Hepatic stellate cell (primary cell): ENCODE measurements at places on chromosomes 5 and 9.

DNA sequence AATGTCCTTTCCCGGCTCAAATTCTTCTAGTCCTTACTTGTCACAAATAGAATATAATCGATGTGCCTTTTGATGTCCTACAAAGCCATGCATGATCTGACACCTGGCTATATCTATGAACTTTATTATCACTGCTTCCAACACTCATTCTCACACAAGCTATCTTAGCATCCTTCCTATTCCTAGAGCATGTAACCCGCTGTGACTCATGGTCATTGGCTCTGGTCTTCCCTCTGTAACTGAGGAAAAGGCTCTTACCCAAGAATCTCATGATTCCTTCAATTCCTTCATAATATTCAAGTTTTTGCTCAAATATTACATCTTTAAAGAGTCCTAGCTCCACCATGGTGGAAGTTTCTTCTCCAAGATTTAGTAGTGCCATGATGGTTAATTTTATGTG, 480.0 kb upstream of the PAPPA start:
- no peak for DNase-seq

- no peak for DNase-seq
Measured at GRCh38 chr5:109560554-109560953, 129.2 kb upstream of the MAN2A1 start.

DNA sequence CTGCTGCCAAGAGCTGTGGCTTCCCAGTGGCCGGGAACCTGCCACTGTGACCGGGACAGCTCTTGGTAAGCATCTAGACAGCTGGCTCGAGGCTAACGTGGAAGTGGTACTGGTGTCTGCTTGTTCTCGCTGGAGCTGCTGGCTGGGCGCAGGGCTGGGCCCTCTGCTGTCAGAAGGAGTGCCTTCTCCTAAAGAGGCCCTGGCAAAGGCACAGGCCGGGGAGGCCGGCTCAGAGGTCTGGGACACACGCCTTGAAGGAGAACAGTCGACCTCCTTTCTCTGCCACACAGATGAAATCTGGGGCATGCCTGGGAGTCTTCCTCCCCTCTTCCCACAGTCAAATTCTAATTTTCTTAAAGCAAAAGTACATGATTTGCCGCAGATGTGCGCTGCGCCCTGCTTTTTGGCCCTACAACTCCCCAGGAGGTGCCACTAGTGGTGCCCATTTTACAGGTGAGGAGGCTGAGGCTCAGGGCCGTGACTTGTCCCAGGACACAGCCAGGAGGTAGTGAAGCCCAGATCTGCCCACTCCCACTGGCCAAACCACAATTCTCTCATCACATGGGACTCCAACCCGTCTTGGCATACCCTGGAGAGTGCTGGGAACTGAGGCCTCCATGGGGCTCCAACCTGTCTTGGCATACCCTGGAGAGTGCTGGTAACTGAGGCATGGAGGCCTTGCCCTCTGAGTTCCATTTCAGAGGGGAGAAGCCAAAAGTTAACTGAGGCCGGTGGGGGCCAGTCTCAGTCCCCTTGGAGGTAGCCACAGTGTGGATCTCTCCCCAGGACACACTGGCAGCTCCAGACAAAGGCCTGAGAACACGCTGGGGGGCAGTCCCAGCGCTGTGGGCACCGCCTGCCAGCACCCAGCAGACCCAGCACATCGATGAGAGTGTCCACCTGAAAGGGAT, 12.0 kb upstream of the RXRA start:
- no peak for DNase-seq

- DNase-seq, result no peak
Measured at GRCh38 chr9:38368731-38369130, 23.8 kb upstream of the ALDH1B1 start.

- DNase-seq, result no peak
Measured at GRCh38 chr5:374631-375335, 53.3 kb downstream of the AHRR start.

GRCh38 chr9:85702726-85703289, 38.9 kb downstream of the AGTPBP1 start:
- no peak for DNase-seq

DNA sequence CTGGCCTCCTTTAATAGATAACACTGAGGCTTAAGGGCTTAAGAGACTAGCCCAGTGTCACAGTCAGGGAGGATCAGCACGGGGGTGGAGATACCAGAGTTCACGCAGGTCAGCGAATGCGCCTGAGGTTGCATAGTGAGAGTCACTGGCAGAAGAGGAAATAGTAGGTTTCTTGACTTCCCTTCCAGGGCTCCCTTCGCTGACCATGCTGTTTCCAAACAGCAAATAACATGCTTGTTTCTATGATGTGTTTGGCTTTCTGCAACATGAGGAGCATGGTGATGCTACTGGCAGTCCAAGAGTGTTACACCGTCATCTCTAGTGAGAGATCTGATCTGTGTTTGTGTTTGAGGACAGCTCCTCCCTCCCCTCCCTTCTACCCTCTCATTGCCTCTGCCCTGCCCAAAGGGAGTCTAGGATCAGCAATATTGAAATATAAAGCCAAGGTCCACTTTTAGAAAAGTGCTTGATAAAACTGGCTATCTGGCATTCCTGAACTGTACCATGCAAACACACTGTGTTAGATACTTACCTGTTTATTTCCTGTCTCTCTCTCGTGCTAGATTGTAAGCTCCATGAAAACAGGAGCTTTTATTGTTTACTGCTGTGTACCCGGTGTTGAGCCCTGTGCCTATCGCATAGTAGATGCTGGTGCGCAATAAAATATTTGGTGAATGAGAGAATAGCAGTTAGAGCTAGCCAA, 12.3 kb downstream of the TLE4 start:
- no peak for DNase-seq

DNA sequence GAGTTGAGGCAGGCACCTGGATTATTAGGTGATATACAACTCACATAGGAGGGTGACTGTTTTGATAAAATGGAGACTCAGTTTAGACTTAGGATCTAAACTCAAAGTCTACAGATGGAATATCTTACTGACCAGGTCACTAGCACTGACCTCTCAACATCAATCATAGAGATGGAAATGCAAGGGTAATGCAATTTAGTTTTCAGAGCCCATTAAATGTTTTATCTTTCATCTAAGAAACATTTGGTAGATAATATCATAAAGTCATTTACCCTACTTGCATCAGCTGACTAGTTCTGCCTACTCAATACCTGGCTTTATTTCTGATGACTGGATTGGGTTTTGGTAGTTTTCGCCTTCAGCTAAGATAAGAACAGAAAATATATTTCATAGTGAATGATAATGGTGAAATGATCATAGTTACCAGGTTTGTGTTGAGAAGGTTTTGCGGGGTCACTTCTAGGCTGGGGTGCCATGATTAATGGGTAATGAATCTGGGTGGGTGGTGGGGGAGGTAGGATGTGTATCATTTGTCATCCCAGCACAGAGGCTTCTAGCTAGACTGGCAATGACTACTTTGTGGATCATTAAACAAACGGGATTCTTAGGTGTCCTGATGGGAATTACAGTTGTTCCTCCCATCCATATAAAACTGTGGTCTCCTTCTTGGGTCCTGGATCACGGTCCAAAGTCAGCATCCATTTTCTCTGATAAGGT, 173.4 kb downstream of the PPP2R2B start:
- no peak for DNase-seq

GRCh38 chr9:134623258-134624066, 18.1 kb upstream of the COL5A1 start:
- DNase-seq, result no peak
